ENCODE measurements at places on chromosomes 3 and 15.

DNA sequence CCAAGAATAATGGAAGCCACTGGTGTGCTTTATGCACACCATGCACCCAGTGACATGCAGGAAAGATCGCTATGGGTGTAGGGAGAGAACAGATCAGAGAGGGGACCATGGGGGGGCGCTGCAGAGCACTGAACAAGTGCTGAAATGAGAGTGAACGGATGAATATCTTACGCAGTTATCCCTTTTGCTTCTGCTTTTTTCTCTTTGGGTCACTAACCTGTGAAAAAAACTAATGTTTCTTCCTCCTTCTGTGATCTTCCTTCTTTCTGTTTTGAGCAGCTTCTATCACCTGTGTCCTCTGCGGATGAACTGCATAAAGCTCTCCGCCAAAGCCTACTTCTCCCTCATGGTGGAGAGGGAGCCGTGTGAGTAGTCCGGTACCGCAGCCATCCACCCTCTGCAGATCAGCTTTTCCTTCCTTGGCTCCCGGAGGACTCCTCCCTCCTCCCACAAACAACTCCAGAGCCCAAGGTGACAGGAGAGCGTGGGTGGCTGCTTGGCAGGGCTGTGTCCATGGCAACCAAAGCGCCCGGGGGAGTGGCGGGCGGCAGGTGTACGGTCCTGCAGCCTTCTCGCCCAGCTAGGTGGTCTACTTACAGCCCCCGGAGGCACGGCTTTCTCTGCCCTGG lies 106.2 kb downstream of the DGKG start:
- DNase-seq, result no peak

DNA sequence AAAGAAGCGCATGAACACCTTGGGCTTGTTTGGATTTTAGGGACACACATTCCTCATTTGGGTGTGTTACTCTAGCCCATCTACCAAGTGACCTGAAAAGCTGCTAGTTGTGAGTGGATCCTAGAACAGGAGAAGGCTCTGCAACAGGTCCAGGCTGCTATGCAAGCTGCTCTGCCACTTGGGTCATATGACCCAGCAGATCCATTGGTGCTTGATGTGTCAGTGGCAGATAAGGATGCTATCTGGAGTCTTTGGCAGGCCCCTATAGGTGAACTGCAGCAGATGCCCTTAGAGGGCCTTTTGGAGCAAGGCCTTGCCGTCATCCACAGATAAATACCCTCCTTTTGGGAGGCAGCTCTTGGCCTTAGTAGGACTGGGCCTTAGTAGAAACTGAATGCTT lies 53.2 kb downstream of the PAQR5 start:
- DNase-seq, result no peak

- DNase-seq, result no peak
These were observed 41.8 kb downstream of the RAB6B start for GRCh38 chr3:133853925-133854227.

DNA sequence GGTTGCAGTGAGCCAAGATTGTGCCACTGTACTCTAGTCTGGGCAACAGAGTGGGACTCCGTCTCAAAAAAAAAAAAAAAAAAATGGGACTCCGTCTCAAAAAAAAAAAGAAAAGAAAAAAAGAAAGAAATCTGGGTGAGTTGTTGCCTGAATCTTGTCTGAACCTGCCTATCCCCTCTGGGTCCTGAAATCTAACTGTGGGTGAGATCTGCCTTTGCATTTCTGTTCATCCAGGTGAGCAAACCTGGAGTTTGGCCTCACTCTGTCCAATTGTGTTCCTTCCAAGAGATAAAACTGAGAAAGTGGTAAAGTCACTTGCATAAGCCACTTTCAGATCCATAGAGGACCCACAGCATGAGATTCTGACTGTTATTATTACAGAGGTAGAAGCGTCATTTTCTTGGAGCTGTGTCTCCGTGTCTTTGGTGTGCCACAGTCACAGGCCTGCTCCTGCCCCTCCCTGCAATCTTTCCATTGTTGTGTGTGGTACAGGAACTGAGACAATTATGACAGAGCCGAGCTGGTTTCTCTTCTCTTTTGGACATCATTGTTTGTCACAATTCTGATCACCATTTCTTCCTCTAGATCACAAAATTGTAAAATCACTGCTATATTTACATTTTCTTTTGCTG lies 235.9 kb downstream of the LPP start:
- peak; percentile 30 for DNase-seq

- DNase-seq, result no peak
These were observed 666.5 kb downstream of the SQOR start for GRCh38 chr15:46301291-46301690.

GRCh38 chr15:61099020-61099810 lies 129.9 kb downstream of the RORA start:
- DNase-seq, result no peak

- DNase-seq, result no peak
These were observed 39.3 kb upstream of the SSR3 start for GRCh38 chr3:156594219-156594683.

GRCh38 chr3:130671545-130672312 lies 74.9 kb downstream of the PIK3R4 start:
- DNase-seq, result no peak

- DNase-seq, result no peak
These were observed 423.7 kb downstream of the C3orf38 start for GRCh38 chr3:88573472-88573871.

DNA sequence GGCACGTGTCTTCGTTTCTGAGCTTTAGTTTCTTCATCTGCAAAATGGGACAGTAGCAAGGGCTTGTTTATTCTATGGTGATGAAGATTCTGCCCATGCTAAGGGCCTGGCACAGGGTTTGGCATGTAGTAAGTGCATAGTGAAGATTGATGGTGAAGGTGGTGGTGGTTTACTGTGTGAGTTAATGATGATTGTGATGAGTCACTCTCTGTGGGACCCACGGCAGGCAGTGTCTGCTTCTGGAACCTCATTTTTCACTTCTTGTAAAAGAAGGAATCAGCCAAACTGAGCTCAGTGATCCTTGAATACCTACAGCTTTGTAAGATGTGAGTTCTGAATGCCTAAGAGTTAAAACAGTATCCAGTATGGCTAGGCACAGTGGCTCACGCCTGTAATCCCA lies 86.2 kb upstream of the LRTM1 start:
- DNase-seq, result no peak

GRCh38 chr15:25859838-25860645 lies 3.1 kb downstream of the ATP10A start:
- no peak for DNase-seq
